ENCODE measurements at places on chromosomes 13 and 19. TPM values are rescaled to one million over a fixed set of nuclear protein-coding genes. Genes with fewer than 3 reads are reported as not detected.
A peak's percentile ranks its signal among the peaks of the same experiment; 100 is the strongest.

- ATAC-seq, result no peak
Observed at GRCh38 chr13:64052521-64052920, 2636.9 kb upstream of the PCDH20 start.

DNA sequence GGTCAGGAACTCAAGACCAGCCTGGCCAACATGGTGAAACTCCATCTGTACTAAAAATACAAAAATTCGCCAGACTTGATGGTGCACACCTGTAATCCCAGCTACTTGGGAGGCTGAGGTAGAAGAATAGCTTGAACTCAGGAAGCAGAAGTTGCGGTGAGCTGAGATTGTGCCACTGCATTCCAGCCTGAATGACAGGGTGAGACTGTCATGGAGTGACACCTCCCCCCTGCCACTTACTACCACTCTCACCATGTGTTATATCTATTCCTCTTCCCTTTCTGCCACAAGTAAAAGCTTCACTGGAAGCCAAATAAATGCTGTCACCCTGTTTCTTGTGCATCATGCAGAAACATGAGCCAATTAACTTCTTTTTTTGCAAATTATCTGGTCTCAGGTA, 10.6 kb upstream of the CEACAM4 start:
- no peak for ATAC-seq

DNA sequence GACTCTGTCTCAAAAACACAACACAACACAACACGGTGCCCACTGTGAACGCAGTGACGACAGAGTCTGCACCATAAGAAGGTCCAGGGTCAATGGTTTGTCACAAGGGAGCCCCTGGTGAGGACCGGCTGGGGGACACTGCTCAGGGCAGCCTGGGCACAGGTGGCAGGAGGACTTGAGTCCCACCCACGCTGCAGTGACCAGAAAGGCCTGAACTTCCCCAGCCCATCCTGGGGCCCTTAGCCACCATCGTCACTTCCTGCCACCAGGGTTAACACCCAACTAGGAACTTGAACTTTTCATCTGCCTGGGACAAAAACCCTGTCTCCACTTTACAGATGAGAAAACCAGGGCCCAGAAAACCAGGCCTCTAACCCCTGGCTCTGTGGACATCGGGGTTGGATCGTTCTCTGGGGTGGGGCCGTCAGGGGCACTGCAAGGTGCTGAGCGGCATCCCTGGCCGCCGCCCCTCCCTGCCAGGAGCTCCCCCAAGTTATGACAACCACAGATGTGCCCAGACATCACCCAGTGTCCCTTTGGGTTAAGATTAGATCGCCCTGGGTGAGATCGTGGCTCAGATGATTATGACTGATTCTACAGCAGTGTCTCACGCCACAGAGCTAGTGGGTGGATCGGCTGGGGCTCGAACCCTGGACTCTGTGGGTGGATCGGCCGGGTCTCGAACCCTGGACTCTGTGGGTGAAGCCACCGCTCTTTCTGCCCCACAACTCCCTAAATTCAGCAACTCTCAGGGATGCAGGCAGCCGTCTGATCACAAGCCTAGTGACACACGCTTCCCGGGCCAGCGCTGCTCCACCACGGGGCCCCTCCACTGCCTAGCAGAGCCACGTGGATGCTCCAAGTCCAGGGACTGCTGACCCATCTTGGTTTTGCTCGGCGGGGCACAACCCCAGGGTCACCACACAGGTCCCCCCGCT, 14.0 kb downstream of the MOB3A start:
- ATAC-seq, result no peak

- no peak for ATAC-seq
Observed at GRCh38 chr13:86882835-86883234, 788.3 kb upstream of the SLITRK5 start.

GRCh38 chr19:31674503-31675192, 325.4 kb upstream of the TSHZ3 start:
- no peak for ATAC-seq

Gene PCDH9
- 203 TPM for total RNA-seq

GRCh38 chr13:102793611-102794355, 5.0 kb downstream of the POGLUT2 start:
- ATAC-seq, result no peak

GRCh38 chr19:54938906-54939305, 8.4 kb downstream of the NLRP7 start:
- no peak for ATAC-seq

GRCh38 chr19:13946414-13946813, 5.9 kb upstream of the DCAF15 start:
- no peak for ATAC-seq

DNA sequence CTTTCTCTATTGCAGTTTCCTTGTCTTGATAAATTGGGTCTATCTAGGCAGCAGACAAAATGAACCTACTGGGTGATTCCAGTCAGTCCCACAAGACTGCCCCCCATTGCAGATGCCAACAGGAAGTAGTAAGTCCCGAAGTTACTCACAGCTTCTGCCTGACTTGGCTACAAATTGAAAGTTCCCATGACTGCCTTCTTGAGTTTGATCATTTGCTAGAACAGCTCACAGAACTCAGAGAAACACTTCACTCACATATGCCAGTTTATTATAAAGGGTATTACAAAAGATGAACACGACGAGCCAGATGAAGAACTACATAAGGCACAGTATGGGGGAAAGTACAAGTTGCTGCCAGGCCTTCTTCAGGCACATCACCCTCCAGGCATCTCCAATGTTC, 50.0 kb downstream of the TEX26 start:
- no peak for ATAC-seq

DNA sequence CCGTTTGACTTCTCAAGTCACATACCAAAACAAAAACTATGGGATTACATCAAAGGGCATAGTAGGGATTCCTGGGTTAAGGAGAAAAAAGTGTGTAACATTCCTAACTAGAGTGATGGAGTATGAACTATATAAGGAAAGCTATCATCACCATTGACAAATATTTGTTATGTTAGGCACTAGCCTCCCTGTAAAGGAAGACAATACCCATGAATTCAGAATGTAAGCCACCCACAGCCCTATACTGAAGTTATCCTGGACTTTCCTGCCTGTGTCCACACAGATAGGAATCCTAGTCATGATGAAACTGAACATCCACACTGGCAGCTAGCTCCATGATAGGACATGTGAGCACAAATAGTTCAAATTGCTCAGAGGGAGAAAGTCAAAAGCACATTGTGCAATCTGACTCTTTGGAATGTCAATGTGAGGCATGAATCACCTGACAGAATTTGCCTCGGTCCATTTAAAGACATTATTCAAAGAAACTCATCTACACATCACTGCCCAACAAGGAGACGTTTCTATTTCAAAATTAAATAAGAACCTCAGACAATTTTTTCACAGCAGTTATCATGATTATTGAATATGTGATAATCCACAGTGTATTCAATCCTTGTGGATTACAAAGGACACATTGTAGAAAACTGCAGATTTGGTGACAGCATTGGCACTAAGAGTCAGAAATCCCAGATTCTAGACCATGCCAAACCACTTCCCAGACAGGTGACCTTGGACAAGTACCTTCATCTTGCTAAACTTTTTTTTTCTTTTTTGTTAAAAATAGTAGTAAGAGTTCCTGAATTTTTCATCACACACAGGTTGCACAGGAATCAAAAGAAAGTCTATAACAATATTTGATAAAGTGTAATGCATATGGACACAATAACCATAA, 529.3 kb downstream of the IRS2 start:
- ATAC-seq, result peak; percentile 99

Gene AMH
- 2.2 TPM for total RNA-seq

DNA sequence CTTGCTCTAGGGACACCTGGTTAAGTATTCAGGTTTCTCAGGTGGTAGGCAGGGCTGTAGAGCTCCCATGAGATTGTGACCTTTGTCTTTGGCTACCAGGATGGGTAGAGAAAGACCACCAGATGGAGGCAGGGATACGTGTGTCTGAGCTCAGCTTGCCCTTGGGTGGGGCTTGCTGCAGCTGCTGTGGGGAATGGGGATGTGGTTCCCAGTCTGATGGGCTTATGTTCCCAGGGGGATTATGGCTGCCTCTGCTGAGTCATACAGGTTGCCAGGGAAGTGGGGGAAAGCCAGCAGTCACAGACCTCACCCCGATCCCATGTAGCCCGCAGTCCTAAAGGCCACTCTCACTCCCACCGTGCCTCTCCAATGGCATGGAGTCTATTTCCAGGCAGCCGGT, 659.9 kb upstream of the KLF12 start:
- ATAC-seq, result no peak

DNA sequence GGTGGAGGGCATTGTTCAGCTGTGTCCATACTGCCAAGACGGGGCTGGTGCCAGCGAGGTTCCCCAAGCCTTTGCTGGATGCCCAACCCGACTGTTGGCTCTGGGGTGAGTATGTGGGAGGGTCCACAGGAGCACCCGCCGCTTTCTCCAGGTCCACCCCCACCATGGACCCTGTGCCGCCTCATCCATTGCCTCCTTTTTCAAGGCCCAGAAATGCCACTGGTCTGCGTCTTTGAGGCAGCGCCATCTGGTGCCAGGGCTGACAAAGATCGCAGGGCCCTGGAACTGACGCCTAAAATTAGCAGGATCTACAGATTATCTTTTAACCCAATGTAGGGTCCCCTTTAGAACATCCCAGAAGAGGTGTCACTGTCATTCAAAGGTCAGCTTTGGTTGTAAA, 34.6 kb downstream of the NFIX start:
- no peak for ATAC-seq

DNA sequence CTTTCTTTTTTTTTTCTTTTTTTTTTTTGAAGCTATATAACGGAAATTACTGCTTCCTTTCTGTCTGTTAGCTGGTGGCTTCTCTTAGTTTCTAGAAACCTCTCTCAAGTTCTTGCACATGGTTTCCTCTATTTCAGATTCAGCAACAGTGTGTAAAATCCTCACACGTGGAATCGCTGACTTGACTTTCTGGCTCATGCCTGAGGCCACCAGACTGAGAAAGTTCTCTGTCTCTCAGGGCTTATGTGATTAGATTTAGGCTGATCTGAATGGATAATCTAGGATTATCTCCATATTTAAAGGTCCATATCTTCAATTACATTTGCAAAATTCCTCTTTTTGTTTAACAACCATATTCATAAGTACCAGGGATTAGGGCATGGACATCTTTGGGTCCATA, 856.3 kb upstream of the SLITRK6 start:
- ATAC-seq, result no peak

DNA sequence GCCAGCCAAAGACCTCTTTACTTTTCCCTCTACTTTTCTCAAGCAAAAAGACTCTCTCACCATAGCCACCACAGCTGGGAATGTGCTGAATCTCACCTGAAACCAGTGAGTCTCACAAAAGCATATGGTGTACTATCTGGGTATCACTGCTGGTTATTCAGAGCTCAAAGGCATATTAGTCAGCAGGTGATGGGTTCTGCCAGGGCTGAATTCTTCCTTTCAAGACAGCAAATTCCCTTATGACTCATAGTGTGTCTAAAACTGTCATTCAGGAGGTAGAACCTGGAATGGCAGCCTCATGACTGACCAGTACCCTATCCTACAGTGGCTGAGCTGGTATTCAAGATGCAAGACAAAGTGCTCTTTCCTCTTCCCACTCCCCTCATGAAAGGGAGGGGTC, 2859.1 kb downstream of the PCDH9 start:
- no peak for ATAC-seq

DNA sequence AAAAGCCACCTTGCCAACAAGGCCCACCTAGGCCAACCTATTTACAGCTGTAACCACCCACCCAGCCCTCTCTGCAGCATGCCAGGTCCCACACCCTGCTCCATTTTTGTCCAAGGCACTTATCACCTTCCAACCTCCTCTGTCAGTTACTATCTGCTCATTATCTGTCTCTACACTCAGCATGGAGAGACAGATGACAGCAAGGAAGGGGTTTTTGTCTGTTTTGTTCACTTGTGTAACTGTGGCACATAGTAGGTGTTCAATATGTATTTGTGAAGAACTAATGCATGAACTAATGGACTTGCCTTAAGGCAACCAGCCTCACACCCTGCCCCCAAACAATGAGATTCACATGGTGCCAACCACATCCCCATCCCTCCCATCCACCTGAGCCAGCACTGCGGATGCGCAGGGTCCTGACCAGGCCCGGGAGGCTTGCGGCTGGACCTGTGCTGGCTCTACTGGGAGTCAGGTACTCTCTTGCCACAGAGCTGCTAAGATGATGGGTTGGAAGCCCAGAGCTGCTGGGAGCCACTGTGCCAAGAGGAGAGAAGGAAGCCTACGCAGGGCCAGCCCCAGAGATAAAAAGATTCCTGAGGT, 17.3 kb downstream of the DEDD2 start:
- no peak for ATAC-seq

Gene SIAH3
- 0.27 TPM for total RNA-seq

GRCh38 chr19:42284066-42284501, 15.0 kb downstream of the CIC start:
- ATAC-seq, result peak; percentile 15

Gene KIR3DL2
- 0.17 TPM for total RNA-seq

DNA sequence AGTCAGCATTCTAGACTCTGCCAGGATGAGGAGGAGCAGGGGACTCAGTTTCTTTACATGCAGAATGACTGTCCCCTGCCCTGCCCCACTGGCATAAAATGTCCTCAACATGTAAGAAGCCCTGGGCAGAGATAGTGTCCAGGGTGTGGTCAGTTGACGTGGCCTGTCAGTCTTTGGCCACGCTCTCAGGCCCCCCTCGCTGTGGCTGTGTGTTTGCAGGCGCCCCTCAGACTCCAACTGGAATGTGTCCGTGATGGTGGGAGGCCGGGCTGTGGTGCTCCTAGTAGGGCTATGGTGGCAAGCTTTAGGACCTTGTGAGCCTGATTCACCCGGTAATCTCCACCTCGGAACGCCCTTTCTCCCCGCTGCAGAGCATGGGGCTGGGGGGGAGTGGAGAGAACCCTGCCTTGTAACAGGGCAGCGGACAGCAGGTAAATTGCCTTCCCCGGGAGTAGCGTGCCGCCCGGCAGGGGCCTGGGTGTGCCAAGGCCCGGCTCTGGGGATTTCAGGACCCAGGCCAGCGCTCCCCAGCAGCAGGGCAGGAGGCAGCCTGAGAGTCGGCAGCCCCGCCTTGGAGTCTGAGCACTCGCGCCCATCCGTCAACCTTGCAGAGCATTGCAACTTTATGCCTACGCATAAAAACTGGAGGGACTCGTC, 62.3 kb downstream of the CHST8 start:
- peak; percentile 76 for ATAC-seq

Gene CBY2
- not detected for total RNA-seq

DNA sequence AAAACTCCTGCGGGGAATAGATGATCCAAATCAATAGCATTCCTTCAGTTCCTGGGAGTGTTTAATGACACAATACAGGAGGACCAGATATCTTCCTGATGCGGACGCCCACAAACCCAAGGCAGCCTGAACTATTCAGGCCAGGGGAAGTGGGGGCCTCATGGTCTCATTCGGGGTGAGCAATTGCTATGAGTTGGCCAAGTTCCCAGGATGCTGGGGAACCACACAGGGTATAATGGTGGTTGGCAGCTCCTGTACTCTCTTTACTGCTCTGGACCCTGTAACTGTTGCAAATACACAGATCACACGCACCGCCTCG, 401.2 kb downstream of the IRS2 start:
- no peak for ATAC-seq

DNA sequence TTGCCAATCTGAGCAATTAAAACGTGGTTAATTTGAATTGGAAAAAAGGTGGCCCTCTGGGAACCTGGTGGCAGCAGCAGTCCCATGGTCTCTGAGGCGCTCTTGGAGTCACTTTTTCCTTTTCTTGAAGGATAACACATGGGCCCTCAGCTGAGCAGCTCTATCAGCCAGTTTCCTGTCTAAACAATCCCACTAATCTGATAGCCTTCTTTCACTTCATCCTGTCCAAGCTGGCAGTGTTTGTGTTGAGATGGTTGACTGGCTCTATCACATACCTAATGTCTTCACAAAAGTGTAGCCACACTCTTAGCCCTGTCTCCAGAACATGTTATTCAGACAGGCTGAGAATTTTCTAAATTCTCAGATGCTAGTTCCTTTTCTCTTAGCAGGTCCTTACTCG, 10.7 kb downstream of the MZT1 start:
- ATAC-seq, result no peak

Gene KANK2
- 5.0 TPM for total RNA-seq

Gene ZNF546
- 5.5 TPM for total RNA-seq
